ENCODE measurements at places on chromosomes 16 and 17.

GRCh38 chr17:36808180-36808661, 129.1 kb upstream of the LHX1 start:
- no peak for DNase-seq

DNA sequence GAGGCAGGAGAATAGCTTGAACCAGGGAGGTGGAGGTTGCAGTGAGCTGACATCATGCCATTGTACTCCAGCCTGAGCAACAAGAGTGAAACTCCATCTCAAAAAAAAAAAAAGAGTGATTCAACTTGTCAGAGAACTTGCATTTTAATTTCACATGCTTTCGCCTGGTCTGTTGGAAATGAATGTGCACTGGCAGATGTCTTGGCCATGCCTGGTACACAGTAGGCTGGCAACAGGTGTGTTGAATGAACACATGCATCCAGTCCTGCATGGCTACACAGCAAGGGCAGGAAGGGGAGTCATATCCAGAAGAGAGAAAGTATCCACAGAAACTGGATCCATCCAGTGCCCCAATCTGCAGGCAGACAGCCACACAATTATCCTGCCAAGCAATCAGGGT, 11.5 kb downstream of the COG4 start:
- DNase-seq, result no peak

DNA sequence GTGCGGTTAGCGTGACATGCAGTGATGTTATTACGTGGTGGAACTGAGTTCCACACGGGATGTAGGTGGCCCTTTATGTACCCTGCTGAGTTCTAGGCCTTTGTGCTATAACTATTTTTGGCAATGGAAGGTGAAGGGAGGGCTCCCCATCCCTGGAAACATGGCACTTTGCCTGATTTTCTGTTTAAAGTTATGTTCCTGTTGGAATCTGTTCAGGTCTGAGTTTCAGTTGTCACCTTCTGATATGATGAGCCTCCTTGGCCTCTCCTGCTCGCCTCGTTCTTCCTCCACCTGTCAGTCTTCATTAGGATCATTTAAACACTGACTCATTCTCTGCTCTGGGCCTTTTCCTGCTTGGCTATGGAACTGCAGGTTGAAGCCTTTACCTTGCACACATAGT, 200.6 kb downstream of the FTO start:
- no peak for DNase-seq

DNA sequence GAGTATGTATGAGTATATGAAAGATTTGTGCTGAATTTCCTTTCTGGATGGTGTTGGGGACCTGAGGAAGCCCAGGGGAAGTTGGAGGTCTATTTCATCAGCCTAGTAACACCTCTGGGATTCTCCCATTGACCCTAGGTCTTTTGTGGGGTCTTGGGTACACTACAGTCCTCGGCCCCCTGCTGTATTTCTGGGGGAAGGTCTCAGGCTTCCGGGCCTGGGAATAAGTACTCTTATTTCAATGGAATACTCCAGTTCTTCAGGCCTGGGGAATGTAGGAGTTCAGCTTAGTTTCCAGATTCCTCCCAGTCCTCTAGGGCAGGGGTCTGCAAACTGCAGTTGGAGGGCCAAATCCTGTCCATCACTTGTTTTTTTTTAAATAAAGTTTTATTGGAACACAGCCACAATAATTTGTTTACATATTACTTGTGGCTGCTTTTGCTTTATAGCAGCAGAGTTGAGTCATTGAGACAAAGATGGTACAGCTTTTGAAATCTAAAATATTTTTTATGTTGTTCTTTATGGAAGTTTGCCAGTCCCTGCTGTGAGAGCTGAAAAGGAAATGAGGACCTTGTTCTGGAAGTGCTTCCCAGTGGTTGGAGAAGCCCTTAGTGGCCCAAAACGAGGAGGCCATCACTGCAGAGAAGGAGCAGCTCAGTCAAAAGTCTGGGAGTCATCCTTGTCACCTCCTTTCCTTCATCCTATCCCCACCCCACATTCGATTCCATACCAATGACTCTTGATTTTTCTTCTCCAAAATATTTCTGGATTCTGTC, 142.5 kb upstream of the HS3ST2 start:
- peak; percentile 48 for DNase-seq

GRCh38 chr17:33086878-33087277, 95.2 kb downstream of the SPACA3 start:
- no peak for DNase-seq

GRCh38 chr17:11565591-11565990, 32.7 kb upstream of the DNAH9 start:
- DNase-seq, result no peak

GRCh38 chr16:85215478-85216118, 103.3 kb upstream of the CIBAR2 start:
- DNase-seq, result no peak

DNA sequence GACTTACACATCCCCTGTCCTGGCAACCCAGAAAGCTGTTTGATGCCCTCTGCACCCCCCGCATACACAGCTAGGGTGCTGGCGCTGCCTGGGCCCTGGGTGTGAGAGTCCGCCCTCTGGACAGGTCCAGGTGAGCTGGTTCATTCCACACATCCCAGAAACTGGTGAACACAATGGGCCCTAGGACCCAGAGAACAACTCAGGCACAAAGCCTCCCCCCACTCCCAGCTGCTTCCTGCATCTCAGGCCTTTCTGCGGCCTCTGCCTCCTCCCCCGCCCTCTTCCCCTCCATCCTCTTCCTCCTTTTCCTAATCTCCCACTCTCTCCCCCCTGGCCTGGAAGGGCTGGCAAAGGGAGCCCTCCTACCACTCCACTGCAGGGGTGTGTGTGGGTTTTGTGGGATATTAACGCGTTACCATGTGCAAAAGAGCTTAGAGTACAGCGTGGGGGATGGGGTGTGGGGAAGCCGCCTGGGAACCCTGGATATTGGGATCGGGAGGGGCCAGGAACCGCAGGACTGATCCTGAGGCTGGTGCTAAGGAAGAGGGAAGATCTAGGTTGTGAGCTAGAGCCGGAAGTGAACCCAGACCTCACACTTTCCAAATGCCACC, 1.6 kb upstream of the PPP1R9B start:
- peak; percentile 91 for DNase-seq

GRCh38 chr17:75876938-75877751, 1.2 kb downstream of the TRIM47 start:
- DNase-seq, result peak; percentile 93

- no peak for DNase-seq
These were observed 55.8 kb downstream of the RNF213 start for GRCh38 chr17:80316431-80316830.

DNA sequence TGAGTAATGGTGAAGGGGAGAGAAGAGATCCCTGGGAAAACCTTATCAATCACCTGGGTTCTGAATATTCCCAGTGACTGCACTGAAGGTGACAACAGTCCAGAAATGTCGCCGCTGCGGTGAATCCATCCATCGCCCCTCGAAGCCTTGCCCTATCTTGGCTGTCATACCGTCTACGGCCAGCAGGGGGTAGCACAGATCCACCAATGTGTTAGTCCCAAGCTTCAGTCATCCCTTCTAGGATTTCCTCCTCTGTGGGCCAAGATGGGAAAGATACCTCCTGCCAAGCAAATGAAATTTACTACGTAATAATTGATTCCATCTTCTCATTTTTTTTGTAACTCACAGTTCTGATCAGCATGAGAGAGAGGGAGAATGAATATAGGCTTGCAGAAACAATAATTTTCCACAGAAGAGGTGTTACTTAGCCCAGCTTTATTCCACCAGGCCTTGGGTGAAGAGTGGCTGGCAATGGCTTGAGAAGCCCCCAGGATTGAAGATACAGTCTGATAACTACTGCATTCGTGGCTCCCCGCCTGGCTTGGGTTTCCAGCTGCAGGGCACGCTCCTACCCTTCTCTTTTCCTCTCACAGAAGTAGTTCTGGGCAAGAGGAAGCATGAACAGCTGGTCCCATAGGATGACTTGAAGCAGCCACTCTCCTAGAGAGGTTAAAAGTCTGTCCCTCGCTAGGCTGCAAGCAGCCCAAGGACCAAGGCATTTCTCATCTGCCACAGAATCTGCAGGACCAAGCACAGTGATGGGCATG, 2.6 kb upstream of the FMNL1 start:
- peak; percentile 88 for DNase-seq

DNA sequence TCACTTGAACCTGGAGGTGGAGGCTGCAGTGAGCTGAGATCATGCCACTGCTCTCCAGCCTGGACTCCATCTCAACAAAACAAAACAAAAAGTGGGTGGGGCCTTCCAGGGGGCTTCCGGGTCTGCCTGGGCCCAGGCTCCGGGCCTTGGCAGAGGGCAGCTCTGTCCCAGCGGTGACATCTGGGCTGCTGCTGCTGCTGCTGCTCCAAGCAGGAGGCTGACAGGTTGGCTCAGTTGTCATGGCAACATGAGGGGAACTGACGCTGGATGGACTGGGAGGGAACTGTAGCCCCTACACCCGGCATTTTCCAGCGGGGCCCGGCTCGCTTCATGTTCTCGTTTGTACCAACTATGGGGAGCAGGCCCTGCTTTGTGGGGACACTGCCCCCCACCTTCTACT, 4.0 kb downstream of the BAIAP3 start:
- no peak for DNase-seq

- DNase-seq, result no peak
These were observed 2.8 kb downstream of the SNRNP25 start for GRCh38 chr16:56231-56927.

- peak; percentile 41 for DNase-seq
These were observed 38.8 kb downstream of the SCPEP1 start for GRCh38 chr17:57016764-57017116.

DNA sequence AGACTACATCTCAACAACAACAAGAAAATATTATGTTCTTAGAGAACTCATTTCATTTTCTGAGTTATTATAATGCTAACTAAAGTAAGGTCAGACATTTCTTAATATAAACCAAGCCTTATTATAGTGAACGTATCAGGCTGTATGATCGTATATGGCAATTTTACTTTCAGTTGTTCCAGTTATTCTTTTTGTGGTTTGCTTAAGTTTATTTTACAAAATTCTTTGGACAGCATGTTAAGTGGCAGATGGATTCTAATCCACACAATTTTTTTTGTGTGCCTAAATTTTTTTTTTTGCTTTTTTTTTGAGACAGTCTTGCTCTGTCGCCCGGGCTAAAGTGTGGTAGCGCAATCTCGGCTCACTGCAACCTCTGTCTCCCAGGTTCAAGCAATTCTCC, 59.0 kb downstream of the VMP1 start:
- peak; percentile 49 for DNase-seq

DNA sequence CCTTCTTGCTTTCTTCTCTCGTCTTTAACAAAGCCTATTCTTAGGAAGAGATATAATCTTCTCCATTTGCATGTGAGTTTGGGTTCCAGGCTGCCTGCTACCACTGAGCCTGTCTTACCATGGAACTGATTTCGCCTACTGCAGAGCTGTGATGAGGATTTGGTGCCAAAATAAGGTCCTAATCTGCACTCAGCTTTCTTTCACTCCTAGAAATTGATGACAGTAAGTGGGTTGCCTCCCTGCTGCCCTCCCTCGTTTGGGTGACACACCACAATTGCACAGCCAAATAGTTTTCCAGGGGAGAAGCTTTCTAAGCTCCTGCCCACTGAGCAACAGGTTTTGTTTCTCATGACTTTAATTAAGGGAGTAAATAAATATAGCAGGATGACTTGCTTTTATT, 25.1 kb upstream of the ASIC2 start:
- DNase-seq, result no peak

GRCh38 chr17:9521062-9521461, 54.6 kb downstream of the STX8 start:
- DNase-seq, result no peak

DNA sequence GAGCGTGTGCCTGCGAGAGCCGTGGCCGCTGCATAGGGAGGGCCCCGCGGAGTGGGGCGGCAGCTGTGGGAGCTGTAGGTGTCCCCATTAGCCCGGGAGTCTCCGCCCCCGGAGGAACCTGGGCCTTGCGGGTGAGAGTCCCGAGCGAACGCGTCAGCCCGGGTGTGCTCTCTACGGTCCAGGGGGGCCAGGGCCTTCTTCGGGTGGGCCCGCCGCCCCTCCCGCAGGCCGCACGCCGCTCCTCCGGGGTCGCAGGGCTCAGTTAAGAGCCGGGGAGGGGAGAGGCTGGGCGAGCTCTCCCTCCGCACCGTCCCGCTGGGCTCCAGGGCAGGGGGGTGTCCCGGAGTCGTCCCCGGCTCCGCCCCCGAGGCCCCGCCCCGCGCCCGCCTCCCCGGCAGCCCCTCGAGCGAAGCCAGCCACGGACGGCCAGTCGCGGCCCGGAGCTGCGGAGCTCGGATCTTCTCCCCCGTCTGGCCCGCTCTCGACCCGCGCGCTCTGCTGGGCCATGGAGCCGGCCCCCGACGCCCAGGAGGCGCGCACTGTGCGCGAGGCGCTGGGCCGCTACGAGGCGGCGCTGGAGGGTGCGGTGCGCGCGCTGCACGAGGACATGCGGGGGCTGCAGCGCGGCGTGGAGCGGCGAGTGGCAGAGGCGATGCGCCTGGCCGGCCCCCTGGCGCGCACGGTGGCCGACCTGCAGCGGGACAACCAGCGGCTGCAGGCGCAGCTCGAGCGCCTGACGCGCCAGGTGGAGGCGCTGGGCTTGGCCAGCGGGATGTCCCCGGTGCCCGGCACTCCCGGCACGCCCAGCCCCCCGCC, at the start of gene SMTNL2:
Gene SMTNL2, plus strand, starts transcription at position 429 of the 816 bp plus-strand sequence. Its CDS starts 77 bp downstream, at position 506.
- no peak for DNase-seq

DNA sequence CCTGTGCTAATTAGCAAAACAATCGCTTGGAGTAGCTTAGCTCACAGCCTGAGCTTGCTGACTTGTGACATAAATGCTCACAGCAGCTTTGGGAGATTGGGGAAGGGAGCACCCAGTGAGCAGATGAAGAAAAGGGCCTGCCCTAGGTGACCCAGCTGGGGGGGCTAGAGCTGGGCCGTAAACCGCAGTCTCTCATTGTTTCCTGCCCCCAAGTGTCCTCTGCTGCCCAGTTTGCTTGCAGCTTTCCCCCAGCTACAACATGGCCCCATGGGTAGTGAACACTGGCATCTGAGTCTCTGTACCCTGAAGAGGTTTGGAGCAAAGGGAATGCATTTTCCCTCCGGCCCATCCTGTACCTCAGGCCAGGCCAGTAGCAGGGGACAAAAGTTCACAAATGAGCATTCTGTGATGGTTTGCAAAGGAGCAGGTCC, 349.4 kb downstream of the SLC39A11 start:
- no peak for DNase-seq

GRCh38 chr17:44914148-44914547, 1.2 kb downstream of the GFAP start:
- no peak for DNase-seq

GRCh38 chr17:62676952-62677596, 49.6 kb downstream of the MRC2 start:
- DNase-seq, result no peak

- DNase-seq, result peak; percentile 75
These were observed 428 bp upstream of the ANTKMT start for GRCh38 chr16:720447-720989.

GRCh38 chr17:74541176-74542111, 4.5 kb downstream of the CD300C start:
- DNase-seq, result no peak

GRCh38 chr16:17476414-17477259, 5.9 kb upstream of the XYLT1 start:
- DNase-seq, result peak; percentile 71

- DNase-seq, result peak; percentile 89
These were observed 29.2 kb upstream of the LRRC75A start for GRCh38 chr17:16521070-16521727.

- DNase-seq, result no peak
These were observed 432.2 kb downstream of the MAF start for GRCh38 chr16:79168321-79168720.

- no peak for DNase-seq
These were observed 114.0 kb downstream of the PRKCB start for GRCh38 chr16:23949630-23950290.

Measured in fibroblast of skin of scalp (primary cell).